ENCODE measurements at places on chromosomes 2 and 18.

GRCh38 chr2:40218679-40219078, 233.2 kb downstream of the SLC8A1 start:
- no peak for DNase-seq

DNA sequence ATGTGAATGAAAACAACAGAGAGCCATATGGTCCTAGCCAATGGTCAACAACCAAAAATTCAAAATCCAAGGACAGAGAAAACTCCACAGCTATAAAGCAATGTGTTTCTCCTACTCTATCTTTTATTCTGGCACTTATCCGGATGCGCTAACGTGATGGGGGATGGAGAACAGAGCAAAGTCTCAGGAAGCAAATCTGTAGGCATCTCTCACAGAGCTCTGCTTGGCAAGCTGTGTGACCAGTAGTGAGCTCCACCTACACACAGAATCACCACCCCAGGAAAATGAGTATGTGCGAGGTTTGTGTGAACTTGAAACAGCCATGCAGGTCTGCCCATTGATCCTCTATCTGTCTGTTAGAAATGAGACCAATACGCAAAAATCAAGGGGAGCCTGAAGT, 584.3 kb downstream of the BCL11A start:
- no peak for DNase-seq

GRCh38 chr2:142716463-142717242, 160.8 kb upstream of the KYNU start:
- DNase-seq, result peak; percentile 99

DNA sequence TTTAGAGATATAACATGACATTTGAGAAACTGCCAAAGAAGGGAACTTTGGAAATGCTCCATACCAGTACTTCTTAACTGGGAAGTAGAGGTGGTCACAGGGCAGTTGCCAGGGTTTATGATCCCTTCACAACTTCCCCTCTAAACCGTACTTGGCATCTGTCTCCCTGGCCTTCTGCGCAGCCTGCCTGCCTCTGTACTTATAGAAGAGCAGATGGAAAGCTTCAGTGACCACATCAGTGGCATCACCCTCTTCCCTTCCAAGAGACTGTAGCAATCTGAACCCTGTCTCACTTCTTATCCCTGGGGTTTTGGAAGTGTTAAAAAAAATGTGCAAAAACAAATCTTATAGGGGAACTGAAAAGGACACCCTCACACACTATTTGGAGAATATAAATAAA, 64.1 kb downstream of the EIF2AK3 start:
- DNase-seq, result no peak

GRCh38 chr2:75403991-75404428, 156.7 kb downstream of the EVA1A start:
- peak; percentile 78 for DNase-seq

- DNase-seq, result no peak
These were observed 32.2 kb downstream of the NR4A2 start for GRCh38 chr2:156300337-156300736.

GRCh38 chr18:33585431-33585775, 7.4 kb downstream of the ASXL3 start:
- no peak for DNase-seq

- peak; percentile 76 for DNase-seq
These were observed 71.7 kb downstream of the TPGS2 start for GRCh38 chr18:36757081-36757480.

DNA sequence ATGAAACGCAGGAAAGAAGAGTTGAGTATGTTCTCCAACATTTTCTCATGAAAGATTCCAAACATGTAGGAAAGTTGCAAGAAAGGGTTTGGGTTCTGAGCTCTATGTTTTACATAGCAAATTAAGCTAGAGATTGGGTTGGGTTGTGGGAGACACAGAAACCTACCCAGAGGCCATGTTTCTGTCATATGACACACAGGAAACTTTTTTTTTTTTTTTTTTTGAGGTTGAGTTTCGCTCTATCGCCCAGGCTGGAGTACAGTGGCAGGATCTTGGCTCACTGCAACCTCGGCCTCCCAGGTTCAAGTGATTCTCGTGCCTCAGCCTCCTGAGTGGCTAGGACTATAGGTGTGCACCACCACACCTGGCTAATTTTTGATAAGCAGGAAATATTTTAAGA, 57.6 kb downstream of the DOCK10 start:
- DNase-seq, result peak; percentile 38

- DNase-seq, result no peak
These were observed 98.0 kb downstream of the STK39 start for GRCh38 chr2:168149150-168149974.

DNA sequence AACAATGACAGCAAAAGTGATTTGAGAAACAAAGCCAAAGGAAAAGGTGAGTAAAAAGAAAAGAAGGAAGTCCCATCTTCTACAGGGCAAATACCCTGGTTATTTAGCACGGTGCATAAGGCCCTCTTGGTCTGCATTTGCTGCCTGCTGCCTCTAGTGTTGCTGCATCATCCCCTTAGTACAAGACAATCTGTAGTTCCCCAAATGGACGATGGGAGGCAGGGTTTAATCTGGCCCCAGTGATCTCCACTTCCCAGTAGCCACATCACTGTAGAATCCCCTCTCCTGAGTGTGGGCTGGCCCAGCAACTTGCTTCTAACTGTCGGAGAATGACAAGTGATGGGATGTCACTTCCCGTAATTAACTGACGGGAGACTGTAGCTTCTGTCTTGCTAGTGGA, 85.1 kb downstream of the CTAGE1 start:
- peak; percentile 62 for DNase-seq

DNA sequence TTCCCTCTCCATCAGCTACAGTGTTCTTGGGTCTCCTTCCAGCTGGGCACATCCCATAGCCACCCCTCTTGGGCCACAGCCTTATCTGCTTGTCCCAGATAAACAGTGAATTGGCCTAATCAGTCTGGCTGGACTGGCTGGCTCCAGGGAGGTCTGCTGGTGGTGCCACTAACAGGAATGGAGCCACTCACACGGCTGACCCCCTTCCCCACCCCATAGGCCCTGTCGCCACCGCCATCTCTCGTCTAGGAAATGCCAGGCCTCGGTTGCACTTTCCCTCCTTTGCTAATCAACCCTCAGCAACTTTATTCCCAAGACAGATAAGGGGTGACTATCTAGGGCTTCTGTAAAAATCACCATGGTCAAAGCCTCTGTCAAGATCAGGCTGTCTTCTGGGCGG, 23.0 kb upstream of the TNP1 start:
- no peak for DNase-seq
